ENCODE measurements at places on chromosomes 13 and 19. TPM values are rescaled to one million over a fixed set of nuclear protein-coding genes. Genes with fewer than 3 reads are reported as not detected.

Gene NLRP5
- total RNA-seq, result not detected

DNA sequence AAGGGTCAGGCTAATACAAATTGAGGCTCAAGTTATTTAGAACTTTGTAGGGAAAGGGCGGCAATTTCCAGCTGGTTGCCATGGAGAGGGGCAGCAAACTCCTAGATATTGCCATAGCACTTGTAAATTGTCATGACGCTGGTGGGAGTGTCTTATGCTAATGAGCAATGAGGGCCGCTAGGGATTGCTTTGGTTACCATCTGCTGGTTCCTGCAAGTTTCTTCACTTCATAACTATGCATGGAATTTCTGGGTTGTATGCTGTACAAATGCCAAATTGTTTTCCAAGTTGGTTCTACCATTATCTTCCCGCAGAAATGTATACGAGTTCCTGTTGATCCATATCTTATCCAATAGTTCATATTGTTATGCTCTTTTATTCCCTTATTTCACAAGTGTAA is 1339.4 kb downstream of the EFNB2 start:
- H3K4me1 ChIP-seq, result no peaks in the 10 kb centered on the region
- no peak overlapping the region for H3K27ac ChIP-seq
- no peak for DNase-seq
- no peaks in the 10 kb centered on the region for H3K27me3 ChIP-seq
- no peak overlapping the region for H3K4me3 ChIP-seq

Gene NAT14
- total RNA-seq, result 22.9 TPM

- H3K27me3 ChIP-seq, result no peaks in the 10 kb centered on the region
- H3K4me1 ChIP-seq, result no peaks in the 10 kb centered on the region
- peak; percentile 84 for DNase-seq
- no peaks in the 10 kb centered on the region for H3K36me3 ChIP-seq
- H3K27ac ChIP-seq, result peak overlapping the region; percentile 39
These were observed 1227.1 kb downstream of the SLITRK1 start for GRCh38 chr13:82654861-82655855.

DNA sequence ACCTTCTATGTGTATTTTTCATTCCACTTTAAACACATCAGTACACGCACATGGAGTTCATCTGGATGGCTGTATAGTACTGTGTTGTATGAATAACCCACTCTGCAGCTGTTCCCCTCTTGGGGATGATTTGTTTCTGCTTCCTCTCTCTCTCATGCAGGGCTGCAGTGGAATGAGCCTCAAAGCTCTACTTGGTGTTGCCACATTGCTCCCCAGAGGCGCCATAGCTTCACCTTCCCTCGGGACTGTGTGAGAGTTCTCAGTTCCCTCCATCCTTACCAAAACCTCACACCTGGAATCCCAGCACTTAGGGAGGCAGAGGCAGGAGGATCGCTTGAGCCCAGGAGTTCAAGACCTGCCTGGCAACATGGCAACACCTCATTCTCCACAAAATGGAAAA is 28.4 kb upstream of the GPR183 start:
- H3K27ac ChIP-seq, result no peak overlapping the region
- no peaks in the 10 kb centered on the region for H3K27me3 ChIP-seq
- H3K36me3 ChIP-seq, result no peaks in the 10 kb centered on the region
- H3K4me1 ChIP-seq, result no peaks in the 10 kb centered on the region

Gene CLEC4M
- total RNA-seq, result 2.7 TPM
